NCI-H2081 treated with DMSO at 0.1 percent for 48 hours (cell line): ENCODE measurements at places on chromosomes 2 and 18.

DNA sequence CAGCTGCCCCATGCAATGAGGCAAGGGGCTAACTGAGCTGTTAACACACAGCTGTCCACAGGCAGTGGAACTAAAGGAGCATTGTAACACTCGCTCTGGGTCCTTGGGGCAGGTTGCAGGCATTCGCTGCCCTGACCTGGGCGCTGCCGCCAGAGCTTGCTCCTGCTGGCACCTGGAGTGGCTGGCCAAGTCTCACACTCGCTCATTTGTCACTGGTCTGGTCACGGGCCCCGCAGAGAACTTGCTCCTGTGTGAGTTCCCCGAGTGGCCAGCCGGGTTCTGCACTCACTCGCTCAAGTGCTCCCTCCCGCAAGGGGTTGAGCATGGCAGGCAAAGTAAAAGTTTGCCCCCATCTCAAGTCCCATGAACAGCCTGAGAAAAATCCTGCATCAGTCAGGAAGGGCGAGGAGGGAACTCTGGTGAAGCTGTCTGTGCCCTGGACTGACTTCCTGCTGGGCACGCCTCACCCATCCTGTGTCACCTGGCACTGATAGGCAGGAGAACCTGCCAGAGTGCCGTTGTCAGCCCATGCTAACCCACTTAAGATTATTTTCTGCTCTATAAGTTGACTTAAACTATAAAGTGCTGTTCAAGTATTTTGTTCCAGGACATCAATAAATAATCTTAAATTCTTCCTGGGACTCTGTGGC is 934.8 kb upstream of the GYPC start:
- no peak for DNase-seq

GRCh38 chr2:171390941-171391516 is 42.8 kb downstream of the METTL8 start:
- no peak for DNase-seq

- no peak for DNase-seq
Measured at GRCh38 chr18:22165603-22166068, 3.8 kb upstream of the GATA6 start.

GRCh38 chr18:74476140-74476539 is 19.0 kb upstream of the DIPK1C start:
- no peak for DNase-seq

DNA sequence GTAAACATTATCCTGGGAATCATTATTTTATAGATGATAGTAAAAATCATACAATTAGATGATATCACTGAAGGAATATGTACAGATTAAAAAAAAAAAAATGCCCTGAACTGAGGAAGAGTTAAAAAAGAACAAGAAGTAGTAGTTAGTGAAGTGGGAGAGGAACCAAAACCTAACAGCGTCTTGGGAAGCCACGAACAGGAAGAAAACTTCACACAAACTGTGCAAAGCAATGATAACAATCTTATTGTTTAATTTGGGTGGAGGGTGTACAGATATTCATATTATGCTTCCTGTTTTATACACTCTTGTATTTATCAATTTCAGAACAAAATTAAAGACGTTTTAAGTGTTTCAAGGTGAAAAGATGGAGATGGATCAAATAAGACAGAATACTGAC is 3.5 kb downstream of the HEATR5B start:
- no peak for DNase-seq

DNA sequence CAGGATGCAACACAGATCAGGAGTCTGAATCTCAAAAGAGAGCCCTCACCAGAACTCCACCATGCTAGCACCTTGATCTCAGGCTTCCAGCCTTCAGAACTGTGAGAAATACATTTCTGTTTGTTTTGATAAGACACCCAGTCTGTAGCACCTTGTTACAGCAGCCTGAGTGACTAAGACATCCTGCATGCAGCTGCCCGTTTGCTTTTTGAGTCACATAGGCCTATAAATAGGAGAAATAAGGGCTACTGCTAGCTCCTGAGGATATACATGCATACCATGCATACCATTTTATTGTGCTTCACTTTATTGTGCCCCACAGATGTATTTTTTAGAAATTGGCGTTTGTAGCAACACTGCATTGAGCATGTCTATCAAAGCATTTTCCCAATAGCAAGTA is 337.8 kb downstream of the CDH2 start:
- no peak for DNase-seq

DNA sequence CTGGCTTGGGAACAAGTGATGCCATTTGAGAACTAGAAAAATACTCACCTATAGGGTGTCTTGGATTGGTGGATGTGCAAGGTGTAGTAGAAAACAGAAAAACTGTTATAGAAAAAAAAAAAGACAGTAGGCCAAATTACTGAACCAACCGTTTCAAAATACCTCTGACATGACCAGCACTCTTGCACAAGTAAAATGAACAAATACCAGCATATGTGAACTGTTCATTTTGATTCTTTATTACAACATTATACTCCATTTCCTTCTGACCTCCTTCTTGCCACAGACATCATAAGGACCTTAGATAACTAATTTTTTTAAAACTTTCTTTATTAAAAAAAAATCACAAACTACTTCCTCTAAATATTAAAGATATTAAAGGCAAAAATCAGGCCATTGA is 125.5 kb downstream of the ATAD2B start:
- DNase-seq, result no peak

DNA sequence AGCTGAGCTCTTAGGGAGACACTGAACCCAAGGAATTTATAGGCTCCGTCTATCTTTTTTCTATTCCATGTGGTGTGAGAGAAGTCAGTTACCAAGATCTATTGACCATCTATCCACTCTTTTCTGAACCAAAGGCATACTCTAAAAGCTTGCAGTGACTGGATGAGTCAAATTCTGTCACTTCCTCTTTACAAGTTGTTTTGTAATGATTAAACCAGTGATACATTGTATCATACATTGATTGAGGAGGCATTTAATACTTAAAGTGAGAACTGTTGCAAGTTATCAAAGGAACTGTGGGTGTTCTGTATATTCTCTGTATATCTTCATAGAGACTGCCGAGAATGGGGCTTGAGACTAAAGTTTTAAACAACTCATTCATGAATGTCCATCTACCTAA is 188.8 kb downstream of the CAMKMT start:
- DNase-seq, result no peak
